ENCODE measurements at places on chromosomes 6 and 20.
A peak's percentile ranks its signal among the peaks of the same experiment; 100 is the strongest.

DNA sequence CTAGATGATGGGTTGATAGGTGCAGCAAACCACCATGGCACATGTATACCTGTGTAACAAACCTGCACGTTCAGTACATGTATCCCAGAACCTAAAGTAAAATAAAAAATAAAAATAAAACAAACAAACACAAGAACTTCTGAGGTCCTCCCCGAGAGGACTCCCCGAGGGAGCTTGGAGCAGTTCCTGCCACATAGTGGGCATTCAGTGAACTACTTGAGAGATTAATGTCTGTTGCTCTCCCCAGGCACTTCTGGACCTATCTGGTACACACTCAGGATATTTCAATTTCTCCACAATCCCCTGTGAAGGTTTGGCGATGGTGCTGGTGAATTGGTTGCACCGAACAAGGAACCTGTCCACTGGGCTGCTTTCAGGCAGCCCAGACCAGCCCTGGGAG is 311.2 kb downstream of the ESR1 start:
- no peak for DNase-seq

DNA sequence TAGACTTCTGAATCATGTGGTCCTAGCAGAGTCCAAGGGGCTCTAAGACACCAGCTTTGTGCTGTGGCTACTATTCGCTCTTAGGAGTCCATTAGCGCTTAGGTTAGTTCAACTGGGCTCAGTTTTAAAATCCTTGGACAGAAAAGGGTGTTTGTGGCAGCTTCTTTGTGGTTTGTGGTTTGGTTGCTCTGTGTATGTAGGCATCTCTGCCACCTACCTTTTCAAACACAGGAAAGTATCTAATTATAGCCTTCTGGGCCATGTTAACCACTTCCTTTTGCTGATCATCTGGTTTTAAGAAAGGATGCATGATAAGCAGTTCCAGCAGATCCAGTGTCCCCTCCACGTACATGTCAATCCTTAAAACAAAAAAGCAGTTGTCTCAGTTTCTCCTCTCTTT is 10.8 kb downstream of the GSTA4 start:
- no peak for DNase-seq

GRCh38 chr6:169171951-169172350 is 81.7 kb downstream of the THBS2 start:
- DNase-seq = no peak

GRCh38 chr20:25038103-25038410 is 19.9 kb downstream of the ACSS1 start:
- no peak for DNase-seq

DNA sequence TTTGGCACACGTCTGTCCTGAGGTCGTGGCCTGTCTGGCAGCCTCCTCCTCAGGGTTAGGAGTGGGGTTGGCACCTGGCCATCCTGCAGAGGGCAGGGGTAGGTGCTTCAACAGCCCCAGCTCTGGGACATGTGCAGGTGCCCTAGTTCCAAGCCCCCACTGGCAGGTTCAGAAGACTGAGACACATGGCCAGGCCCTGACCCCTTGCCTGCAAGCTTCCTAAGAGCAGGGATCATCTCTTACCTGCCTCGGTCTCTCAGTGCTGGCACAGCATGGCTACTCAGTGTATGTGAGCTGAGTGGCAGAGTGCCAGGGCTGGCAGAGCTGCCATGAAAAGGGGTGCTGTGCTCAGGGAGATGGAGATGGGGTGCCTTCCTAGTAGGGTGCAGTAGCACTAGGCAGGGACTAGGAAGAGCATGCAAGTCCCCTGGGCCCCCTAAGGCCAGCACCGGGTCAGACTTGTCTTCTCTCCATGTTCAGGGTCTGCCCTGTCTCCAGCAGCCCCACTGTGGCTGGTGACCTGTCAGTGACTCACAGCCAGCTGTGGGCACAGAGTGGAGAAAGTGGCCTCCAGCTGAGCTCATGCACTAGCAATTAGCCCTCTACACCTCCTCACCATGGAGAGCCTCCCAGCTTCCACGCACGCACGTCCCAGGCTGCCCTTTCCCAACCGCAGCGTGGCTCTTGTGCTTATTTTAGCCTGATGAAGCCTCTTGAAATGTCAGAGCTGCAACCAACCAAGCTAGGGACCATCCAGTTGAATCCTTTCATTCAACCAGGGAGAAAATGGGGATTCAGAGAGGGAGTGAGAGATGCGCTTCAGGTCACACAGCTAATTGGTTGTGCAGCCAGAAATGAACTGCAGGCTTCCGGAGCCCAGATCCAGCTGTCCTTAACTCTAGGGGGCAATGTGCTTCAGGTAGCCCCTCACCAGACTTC is 116.6 kb downstream of the MRPL14 start:
- peak; percentile 92 for DNase-seq

DNA sequence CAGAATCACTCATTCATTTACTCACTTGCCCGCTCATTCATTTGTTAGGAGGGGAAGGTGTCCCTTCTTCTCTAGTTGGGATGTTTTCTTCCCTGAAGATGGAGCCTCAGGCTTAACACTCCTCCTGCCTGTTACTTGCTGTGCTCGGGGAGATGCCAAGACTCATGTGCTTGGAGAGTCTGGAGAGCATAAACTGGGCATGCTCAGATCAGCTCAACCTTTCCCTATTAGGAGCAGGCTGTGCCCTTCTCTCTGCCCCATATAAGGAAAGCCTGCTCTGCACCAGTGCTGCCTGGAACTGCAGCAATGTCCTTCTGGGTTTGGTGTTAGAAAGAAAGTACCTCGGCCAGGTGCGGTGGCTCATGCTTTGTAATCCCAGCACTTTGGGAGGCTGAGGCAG is 18.0 kb upstream of the UBE2V1 start:
- no peak for DNase-seq

DNA sequence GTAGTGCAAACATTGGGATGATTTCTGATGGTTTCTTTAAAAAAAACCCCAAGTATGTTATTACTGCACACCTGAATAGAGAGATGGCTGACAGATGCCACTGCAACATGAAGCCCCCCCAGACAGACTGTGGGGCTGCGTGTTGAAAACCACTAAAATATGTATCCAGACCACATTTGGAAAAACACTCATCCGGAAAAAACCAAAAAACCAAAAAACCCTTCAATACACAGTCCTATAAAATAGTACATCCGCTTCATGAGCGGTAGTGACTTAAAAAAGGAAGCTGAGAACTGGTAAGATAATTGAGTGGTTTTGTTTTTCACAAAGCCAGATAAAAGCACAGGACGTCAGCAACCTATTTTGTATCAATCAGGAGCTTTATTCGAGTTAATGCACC is 47.1 kb upstream of the EDN3 start:
- no peak for DNase-seq

DNA sequence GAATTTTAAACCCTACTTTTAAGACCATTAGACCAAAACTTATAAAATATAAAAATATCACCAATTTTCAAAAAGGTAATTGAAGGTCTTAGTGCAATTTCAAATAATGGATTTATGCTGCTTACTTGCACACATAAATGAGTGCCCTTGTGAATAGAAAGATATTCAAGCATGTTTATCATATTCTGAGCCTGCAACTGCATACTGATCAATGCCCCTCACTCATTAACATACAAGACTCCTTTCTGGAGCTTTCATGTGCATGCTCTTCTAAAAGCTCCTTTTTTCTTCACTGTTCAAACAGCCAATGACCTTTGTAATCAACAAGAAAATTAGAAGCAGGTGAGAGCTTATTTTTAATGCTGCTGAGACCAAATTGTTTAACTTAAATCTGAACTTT is 1139.3 kb downstream of the HACE1 start:
- DNase-seq = no peak

DNA sequence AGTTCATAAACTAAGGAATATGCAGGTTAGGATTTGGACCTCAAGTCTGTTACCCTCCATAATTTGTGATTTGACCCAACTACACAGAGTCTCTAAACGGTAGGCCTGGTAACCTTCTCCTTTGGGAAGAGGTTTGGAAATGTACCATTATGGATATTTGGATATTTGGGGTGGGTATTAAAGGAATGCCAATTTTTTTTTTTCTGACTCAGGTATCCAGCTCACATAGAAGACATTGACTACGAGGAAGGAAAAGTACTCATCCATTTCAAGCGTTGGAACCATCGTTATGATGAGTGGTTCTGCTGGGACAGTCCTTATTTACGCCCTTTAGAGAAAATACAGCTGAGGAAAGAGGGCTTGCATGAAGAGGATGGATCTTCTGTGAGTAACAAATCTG is 70.5 kb downstream of the PHF20 start:
- DNase-seq = no peak

GRCh38 chr6:116568111-116568510 is 3.2 kb upstream of the RWDD1 start:
- no peak for DNase-seq

- no peak for DNase-seq
Measured at GRCh38 chr6:13370623-13371022, 42.3 kb upstream of the TBC1D7 start.

DNA sequence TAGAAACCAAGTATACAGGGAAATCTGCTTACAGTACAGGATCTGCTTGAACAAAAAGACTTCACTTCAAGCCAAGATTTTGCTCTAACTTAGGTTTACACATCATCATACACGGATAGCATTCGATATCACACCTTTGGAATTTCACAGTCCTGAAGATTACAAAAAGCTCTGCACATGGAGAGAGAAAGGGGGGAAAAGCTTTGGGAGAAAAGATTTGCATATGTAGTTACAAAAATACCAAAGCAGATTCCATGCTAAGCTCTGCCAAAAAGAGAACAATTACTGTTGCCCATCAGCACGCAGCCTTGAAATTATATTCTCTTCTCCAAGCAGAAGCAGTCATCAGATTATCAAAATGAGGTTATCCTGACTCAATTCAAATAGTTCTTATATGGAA is 62.0 kb downstream of the HIVEP2 start:
- no peak for DNase-seq

DNA sequence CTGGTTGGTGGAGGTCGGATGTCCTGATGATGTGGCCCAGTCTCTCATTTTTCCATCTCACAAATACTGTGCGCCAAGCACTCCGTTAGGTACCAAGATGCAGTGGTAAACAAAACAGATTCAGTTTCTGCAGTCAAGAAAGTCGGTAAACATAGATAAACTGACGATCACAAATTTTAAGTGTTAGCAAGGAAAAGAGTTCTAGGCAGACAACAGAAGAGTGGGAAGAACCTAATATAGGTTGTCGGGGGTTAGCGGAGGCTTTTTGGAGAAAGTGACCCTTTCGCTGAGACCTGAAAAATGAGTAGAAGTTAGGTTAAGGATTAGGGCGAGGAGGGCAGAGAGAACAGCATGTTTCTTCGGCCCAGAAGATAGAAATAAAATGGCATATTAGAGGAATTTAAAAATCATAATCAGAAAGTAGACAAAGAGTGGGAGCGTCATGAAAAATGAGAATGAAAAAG is 514 bp downstream of the ORC3 start:
- DNase-seq = no peak

GRCh38 chr20:59784791-59785668 is 148.4 kb downstream of the SYCP2 start:
- DNase-seq = no peak

DNA sequence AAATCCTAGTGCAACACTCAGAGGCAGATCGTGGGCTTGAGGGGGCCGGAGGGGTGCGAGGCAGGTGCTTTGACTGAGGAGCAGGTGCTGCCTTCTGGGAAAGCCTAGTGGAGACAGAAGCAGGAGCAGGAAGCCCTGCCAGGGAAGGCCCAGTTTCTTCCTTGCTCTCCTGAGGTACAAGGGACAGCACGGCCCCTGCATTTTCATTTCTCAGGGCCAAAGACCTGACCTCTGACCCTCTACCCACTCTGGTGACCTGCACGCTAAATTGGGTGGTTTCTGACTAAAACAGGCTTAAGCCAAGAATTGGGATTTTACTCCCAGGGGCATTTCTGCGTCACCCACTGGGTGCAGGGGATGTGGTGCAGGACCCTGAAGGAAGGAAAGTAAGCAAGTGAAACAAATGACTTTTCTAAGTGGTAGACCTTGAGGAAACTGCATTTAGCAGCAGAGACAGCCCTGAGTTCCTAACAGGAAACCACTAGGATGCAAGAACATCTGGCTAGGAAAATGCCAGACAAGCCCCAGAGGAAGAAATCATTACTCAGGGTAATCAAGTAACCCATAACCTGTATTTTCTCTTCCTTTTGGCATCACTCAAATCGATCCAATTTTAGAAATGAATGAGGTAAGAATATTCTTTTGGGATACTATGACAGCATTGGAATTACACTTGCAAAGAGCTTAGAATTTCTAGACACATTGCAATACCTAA is 141.7 kb downstream of the CD164 start:
- DNase-seq = no peak

DNA sequence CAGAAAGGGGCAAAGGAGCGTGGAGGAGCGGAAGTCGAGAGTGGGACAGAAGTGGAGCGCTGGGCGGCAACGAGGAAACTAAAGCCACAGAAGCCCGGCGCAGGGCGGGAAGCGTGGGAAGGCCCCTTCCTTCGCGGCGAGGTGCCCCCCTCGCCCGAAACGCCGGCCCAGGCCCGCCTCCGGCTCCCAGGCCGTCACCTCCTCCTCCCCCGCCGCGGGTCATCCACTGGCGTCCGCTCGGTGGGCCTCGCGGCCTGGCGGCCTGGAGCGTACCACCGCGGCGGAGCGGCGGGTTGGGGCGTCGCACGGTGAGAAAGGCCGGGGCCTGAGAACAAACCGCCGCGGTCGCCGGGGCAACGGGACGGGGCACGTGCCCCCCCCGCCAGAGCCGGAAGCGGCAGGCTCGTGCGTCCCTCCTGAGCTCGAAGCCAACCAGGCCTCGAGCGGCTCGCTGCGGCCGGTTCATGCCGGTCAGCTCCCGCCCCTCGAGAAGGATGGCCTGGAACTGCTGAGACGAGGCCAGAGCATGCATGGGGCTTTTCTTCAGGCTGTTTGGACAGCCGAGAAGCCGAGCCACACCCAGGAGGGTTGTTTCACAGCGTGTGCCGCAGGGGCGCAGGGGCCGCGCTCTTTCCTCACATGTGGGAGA is at the start of gene TCP11:
Gene TCP11 (minus strand): TSS at position 333 of the 649 bp plus-strand sequence. CDS start 469 bp downstream, outside the sequence.
- DNase-seq = no peak

- DNase-seq = no peak
Measured at GRCh38 chr20:17226410-17227218, at the start of gene PCSK2. PCSK2 (plus strand) TSS chr20:17227040; CDS start chr20:17227306, 266 bp downstream.

DNA sequence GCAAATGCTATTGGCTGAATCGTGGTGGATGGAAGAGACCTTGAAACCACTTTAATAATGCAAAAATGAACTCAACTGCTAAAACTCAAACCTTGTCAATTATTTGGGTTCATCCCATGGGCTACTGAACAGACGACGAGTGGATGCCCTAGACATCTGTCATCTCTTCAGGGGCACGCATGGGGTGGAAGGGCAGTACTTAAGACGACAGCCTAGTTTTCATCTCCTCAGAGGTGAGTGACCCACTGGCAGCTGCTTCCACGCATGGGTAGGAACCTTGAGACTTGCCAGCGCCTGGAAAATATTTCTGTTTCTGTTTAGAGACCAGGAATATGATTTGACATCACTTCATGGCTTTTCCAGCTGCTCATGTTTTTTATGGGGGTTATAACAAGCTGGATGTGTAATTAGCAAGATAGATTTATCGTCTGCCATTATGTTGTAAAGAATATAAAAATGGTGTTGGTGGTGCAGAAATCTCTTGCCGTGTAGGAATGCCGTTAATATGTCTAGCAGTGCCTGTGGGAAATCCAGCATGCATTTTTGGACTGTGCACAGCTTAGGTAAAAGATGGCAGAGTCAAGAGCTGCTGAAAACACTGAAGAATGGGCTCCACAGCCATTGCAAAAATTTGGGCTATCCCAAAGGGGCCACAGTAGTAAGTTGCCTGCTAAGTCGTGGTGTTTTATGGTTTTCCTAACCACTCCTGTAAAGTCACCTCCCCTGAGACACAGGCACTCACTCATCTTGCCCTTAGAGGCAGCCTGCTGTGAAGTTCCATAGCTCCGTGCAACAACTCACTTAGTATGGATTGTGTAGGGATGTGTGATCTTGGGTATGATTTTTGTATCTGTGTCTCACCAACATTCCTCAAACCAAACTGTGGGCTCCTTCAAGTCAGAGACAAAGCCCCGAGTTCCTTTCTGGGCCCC is 203.3 kb downstream of the EYA2 start:
- DNase-seq = no peak
